Stimulated activated CD8-positive, alpha-beta memory T cell treated with anti-CD3 and anti-CD28 coated beads, Interleukin-7, amount 100 ng/mL, for 48 hours (primary cell): ENCODE measurements at places on chromosomes 6 and 20.

DNA sequence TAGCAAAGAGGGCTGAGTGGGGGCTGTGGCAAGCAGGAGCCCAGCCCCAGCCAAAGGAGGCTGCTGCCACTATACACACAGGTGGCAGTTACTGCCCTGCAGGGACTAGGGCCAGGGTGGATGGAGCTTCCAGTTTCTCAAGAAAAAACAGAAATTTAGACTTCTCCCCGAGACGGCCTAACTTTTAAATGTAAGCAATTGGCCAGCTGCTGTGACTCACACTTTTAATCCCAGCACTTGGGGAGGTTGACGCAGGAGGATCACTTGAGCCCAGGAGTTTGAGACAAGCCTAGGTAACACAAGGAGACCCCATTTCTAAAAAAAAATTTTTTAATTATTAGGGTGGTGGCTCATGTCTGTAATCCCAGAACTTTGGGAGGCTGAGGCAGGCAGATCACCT, 98.2 kb upstream of the NFATC2 start:
- DNase-seq = no peak

DNA sequence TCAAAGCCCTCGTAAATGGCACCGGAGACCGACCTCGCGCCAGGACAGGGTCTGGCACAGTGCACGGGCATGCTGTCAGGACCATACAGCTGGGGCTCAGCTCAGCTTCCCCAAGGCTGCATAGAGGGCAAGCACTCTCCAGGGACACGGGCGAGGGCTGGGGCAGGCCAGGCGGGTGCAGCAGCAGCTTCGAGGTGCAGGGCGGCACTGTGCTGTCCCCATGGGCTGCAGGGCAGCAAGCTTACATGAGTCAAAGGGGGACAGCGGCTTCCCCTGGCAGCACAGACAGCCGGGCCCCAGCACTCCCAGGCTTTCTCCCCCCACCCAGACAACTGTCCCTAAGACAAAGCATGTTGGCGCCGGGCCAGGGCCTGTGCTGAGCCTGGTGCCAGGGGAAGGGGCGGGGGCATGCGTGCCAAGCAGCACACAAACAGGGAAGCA, 25.7 kb downstream of the PSMG4 start:
- no peak for DNase-seq

GRCh38 chr6:61711849-61712248, 574.2 kb downstream of the KHDRBS2 start:
- no peak for DNase-seq

DNA sequence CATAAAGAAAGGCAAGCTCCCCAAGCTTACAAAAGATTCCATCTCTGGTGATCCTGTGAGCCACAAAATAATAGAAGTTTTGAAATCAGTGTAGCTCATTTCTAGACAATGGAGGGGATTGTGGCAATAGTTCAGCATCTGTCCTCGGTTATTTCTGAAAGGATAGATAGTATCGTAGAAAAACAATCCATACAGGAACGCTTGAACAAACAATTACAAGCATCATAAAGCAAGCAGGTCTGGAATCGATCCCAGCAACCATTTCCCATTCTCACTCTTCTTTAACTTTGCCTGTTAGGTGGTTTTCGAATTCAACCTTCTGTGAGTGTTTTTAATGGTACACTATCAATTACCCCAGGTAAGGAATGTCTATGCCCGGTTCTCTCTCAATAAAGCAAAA, 931.1 kb downstream of the KIF16B start:
- no peak for DNase-seq

DNA sequence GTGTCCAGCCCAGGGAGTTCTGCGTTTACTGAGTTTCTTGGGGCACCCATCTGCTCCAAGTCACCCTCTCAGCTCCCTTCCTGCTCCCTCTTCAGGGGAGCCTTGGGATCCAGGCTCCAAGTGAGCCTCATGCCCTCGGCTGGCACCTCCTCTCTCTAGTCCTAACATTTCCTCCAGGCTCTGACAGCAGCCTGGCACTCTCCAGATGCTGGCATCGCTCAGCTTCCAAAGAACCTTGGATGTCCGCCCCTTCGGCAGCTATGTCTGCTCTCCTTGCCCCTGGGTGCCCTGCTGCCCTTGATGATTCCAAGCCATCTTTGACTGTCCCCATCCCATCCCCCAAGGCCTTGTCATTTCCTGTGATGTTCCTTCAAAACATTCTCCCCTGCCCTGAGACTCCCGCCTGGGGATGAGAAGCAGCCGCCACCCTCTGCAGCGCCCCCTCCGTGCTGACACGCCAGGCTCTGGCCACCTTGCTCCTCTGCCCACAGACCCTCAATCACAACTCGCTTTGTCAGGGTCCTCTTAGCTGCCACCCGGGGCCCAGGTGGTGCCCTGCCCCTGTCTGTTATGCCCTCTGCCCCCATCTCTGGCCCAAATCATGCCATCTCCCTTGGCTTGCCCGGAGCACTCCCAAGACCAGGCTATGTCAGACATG, 6.6 kb upstream of the GFRA4 start:
- no peak for DNase-seq

- DNase-seq = peak; percentile 5
These were observed 12.0 kb downstream of the XRN2 start for GRCh38 chr20:21315138-21315537.

DNA sequence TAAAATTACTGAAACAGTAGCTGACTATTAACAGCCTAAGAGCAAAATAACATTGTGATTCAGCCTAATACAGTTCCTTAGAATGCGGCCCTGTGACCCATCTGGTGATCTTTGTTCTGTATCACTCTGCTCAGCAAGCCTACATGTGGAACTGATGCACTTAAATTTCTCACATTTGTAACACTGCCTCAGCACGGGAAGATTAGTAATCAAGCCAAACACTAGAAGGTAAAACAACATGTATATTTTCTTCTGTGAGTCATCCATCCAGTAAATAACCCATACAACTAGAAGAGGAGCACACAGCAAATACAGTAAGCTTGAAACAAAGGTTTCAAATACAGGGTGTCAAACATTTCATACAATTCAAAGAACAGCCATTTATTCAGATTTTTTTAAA, 189.7 kb upstream of the NOX3 start:
- DNase-seq = no peak
